Mammary epithelial cell (primary cell): ENCODE measurements at places on chromosomes 3 and 15.

GRCh38 chr15:48145923-48146322 is 25.1 kb downstream of the SLC24A5 start:
- DNase-seq: no peak

- no peak for DNase-seq
These were observed 27.9 kb downstream of the FBXO45 start for GRCh38 chr3:196596355-196596754.

DNA sequence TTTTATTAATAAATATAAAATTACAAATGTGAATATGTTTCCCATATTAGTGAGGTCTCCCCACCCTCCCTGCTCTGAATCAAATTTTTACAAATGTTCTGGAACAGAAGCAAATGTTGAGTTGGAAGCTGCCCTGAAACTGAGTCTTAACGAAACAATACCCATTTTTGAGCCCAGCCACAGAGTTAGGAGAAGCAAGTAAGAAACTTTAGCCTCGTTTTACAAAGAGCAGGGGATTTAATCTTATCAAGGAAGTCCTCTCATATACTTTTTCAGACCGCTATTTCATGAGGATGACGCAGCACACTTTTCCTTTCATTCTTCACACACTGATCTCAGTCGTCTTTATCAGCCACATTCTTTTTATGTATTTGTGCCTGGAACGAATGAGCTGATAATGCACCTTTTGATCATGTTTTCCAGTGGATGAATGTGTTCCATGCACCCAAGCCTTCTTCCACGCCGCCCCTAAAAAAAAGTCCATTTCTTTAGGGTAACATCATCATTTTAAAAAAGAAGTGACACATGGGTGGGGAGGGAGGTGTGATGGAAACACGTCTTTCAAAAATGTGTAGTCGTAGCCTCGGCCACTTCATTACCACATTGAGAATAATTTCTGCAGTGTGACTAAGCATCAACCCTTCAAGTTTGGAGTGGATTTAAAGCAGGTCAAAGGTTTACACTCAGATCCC is 48.1 kb downstream of the SETMAR start:
- no peak for DNase-seq

DNA sequence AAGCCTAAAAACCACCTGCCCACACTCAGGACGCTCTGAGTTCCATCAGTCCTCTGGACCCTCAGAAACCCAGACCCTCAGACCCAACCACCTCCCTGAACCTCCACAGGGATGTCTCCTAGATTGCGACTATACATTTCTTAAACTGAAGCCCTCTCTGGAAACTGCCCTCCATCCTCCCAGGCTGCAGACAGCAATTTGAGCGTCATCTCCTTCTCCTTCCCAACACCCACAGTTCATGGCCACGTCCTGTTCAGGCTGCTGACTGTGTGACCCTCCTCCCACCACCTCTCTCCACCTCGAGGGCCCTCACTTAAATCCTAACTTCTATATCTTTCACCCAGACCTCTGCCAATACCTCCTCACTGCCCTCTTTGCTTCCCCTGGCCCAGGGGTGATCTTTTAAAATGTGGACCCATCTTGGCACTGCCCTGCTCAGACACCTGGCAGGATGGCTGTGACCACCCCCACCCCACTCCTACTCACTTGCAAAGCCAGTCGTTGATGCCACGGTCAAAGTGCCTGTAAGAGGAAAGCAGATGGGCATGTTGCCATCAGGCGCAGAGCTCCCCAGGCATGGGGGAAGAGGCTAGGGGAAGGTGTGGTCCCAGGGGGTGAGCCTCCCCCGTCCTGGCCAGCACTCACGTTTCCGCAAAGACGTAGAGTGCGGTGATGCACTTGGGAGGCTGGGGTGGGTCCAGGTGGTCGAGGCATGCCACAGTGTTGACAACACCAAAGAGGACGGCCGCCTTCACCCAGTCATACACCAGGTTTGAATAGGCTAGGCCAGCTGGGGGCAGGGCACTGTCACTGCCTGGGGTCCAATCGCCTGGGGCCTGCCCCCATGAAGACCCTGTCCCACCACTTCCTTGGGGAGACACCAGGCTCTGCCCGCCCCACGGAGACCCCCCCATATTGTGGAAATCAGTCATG is 6.0 kb downstream of the HHATL start:
- no peak for DNase-seq

- no peak for DNase-seq
These were observed 667.1 kb upstream of the ADAMTS9 start for GRCh38 chr3:65354880-65355279.

DNA sequence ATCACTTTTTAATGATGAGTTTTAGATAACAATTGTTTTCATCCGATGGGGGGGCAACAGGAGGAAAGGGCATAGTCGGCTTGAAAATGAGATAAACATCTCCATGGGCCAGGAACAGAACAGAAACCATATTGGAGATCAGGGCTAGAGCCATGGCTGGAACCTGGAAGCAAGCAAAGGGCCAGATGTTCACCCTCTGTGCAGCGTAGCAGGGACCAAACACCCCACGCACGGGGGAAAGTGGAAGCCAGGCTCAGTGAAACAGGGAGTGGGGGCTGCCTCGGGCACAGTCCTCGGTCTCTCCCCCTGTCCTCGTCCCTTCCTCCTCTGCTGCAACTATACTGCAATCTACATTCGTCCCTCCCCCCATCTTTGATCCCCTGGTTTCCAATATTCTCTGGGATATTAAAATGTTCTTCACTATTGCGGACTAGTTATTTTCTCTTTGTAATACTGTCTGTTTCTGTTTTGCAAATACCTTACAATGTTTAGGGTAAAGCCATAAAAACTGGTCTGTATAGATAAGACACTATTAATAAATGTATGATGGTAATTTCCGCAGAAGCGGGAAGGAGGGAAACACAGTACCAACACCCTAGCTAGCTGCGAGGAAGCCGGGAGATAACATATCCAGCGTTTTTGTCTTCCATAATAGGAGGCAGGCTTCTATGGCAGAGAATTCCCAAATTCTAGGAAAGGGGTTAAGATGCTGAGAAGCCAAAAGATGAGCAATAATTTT is 121.5 kb downstream of the XXYLT1 start:
- DNase-seq: no peak

DNA sequence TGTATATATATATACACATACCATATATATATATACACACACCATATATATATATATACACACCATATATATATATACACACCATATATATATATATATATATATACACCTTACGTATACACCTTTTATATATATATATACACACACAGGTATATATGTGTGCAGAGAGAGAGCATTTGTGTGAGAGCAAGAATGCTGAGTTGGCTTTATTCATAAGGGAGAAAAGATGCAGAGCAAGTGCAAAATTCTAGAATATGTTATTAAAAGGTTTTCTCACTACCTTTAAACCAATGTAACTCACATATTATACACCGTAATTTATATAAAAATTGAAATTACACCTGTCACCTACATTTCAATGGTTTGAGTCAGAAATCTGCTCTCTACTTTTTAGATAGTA is 107.2 kb upstream of the ALCAM start:
- no peak for DNase-seq

DNA sequence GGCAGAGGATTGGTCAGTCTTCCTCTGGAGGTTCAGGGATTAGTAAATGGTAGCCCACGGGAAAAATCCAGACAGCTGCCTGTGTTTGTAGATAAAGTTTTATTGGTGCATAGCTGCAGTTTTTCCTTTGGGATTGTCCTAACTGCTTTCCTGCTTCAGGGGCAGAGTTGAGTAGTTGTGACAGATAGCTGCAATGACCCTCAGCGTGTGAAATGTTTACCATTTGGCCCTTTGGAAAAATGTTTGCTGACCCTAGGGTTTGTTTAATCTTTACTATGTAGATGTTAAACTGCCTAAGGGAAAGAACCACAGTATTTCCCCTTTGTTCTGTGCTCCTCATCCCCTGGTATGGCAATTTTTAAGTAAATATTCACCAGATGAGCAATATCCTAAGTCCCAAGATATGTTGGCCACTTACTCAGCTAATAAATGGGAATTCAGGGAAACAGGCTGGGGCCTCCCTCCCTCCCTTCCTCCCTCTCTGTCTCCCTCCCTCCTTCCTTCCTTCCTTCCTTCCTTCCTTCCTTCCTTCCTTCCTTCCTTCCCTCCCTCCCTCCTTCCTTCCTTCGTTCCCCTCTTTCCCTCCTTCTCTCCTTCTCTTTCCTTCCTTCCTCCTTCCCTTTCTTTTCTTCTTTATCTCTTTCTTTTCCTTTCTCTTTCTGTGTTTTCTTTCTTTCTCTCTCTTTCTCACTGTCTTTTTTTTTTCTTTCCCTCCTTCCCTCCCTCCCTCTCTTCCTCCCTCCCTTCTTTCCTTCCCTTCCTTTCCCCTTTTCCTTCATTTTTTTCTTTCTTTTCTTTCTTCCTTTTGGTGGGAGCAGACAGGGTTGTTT is 234.6 kb upstream of the BHLHE40 start:
- no peak for DNase-seq

DNA sequence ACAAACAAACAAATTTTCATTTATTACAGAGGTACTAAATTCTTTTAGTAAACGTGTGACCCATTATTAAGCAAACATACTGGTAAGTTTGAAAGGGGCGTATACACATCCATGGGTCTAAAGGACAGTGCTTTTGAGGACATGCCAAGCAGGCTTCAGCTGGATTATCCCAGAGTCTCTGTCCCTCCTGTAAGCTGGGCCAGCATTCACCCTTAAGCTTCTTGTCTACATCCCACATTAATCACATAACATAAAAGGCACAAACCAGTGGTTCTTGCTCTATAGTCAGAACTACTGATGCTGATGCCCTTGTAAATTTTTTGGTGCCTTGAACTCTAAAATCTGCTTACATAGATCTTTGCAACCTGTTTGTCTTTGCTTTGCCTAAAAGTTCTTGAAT is 150.8 kb upstream of the BNIP2 start:
- no peak for DNase-seq

GRCh38 chr3:164406281-164406680 is 672.0 kb downstream of the SI start:
- DNase-seq: no peak

DNA sequence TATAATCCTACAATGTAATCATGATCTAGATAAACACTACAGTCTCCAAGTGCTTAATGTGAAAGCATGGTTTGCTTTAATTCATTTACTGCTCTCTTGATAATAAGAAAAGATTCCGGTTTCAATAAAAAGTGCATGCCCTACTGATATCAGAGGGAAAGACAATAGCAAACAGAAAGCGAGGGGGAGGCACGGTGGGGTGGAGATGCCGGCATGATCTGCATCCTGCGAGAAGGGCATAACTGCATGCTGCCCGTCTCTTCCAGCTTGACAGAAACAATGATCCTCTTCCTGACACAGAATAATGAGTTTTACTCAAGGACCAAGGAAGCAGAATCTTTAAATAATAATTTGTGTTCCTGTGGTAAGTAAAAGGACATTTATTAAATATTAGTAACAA is 51.7 kb downstream of the GOLIM4 start:
- DNase-seq: no peak

DNA sequence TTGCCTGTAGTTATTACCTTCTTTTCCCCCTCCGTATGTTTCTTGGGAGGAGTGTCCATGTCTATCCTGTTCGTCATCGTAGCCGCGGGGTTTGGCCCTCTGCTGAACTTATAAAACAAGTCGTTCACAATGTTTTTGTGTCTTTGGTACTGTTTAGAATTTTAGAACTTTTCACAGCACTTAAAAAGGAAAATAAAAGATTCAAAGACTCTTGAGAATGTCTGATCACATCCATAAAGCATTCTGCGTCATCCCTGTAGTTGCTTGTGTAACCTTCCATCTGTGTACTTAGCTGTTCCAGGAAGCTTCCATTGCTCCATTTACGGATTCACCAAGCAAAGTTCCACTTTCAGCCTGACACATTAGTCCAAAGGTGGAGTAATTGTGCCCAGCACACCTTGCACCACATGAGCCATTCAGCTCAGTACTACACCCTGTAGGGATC is 677.1 kb upstream of the NR2F2 start:
- no peak for DNase-seq

- DNase-seq: peak; percentile 62
These were observed 79.4 kb downstream of the SMAD3 start for GRCh38 chr15:67144609-67145311.

GRCh38 chr3:79015854-79016253 is 751.9 kb downstream of the ROBO1 start:
- no peak for DNase-seq

DNA sequence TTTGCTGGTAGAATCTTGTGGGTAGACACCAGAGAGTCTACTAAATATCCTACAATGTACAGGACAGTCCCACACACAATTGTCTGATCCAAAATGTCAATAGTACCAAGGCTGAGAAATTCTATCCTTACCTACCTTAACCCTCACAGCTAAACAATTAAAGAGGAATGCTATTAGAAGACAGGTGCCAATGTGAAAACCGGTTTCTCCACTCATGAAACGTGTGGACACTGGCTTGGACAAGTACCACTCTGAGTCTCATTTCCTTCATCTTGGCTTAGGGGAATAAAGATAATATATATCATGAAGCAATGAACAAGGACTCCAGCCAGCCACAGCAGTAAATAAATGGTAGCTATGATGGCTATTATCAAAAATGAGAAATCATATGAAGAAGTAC is 90.2 kb downstream of the RFTN1 start:
- DNase-seq: peak; percentile 39

- no peak for DNase-seq
These were observed 33.5 kb upstream of the ST6GAL1 start for GRCh38 chr3:186896875-186897274.

DNA sequence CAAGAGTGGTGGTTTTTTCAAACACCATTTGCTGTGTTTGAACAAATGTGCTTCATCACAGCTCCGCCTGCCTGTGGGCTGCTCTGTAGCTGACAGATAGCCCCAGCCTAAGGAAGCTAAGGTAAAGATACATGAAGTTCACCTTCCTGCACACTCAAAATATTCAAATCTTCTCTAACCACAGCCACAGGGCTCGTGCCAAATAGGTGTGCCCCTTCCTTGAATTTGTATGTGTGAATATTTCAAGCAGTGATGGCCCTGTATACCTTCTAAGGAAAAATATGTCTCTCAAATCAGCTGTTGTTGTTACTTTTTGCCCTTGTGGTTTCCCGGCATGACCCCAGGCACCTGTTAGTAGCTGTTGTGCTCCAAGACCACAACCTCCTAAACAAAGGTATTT is 92.8 kb downstream of the CCNL1 start:
- no peak for DNase-seq

- DNase-seq: no peak
These were observed 1062.2 kb upstream of the EPHA6 start for GRCh38 chr3:95752199-95752598.

DNA sequence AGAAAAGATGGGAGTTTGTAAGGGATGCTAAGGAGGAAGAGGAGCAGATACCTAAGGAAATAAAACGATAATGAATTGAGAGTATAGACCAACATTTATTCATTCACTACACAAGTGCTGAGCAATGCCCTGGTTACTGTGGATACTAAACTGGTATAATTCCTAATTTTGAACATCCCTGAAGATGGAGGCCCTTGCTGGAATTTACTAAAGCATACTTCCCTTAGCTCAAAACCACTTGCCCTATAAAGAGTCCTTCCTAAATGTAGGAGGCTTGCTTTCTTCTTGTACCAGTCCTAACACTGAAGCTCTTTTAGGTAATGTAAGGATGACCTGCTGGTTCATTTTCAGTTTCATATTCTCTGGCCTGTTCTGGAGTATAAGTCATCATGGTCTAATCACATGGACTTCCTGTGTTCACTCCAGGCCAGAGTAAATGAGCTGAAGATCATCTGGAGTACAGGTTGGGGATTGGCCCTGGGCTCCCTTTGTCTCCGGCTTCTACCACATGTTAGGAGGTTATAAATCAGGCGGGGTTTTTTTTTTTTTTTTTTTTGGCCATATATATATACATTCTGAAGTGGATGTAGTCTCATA is 40.1 kb upstream of the MTMR10 start:
- peak; percentile 35 for DNase-seq
